Suppressor macrophage (primary cell): ENCODE measurements at places on chromosomes 3 and 15.

DNA sequence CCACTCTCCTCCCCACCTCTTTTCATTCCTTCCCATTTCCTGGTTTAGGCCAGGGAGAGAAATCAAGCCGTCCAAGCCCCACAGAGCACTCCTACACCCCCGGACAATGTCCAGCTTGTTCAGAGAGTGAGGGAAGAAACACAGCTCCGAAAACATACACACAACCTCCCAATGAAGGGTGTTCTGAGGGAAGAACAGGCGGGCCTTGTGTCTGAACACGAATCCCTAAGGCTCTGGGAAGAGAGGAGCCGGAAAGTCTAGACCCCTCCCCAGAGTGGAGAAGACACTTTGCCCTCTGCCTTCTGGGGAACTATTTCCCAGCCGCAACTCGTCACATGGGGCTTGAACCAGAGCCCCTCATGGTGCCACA is 30.5 kb downstream of the ACAN start:
- DNase-seq, result no peak

DNA sequence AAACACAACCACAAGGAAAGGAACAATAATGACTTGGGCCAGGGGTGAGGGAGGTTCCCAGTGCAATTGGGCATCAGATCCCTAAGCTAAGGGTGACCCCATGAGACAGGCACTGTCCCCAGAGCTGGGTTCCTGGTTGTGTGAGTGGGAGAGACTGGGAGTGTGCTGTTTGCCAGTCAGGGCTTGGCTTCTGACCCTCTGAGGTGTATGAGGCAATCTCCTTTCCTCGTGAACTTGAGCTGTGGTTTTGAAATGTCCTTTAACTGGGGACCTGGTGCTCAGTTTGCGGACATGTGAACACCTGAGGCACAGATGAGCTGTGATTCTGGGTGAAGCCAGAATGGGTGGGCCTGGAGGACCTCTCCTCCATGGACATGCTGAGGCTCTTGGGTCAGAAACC is 58.5 kb upstream of the PLXNA1 start:
- DNase-seq, result peak; percentile 84

GRCh38 chr15:48046813-48047438 is 73.9 kb upstream of the SLC24A5 start:
- DNase-seq, result no peak

- DNase-seq, result no peak
Measured at GRCh38 chr3:47433796-47434195, 41.9 kb downstream of the SCAP start.

GRCh38 chr15:92576597-92577200 is 78.9 kb downstream of the FAM174B start:
- DNase-seq, result no peak

DNA sequence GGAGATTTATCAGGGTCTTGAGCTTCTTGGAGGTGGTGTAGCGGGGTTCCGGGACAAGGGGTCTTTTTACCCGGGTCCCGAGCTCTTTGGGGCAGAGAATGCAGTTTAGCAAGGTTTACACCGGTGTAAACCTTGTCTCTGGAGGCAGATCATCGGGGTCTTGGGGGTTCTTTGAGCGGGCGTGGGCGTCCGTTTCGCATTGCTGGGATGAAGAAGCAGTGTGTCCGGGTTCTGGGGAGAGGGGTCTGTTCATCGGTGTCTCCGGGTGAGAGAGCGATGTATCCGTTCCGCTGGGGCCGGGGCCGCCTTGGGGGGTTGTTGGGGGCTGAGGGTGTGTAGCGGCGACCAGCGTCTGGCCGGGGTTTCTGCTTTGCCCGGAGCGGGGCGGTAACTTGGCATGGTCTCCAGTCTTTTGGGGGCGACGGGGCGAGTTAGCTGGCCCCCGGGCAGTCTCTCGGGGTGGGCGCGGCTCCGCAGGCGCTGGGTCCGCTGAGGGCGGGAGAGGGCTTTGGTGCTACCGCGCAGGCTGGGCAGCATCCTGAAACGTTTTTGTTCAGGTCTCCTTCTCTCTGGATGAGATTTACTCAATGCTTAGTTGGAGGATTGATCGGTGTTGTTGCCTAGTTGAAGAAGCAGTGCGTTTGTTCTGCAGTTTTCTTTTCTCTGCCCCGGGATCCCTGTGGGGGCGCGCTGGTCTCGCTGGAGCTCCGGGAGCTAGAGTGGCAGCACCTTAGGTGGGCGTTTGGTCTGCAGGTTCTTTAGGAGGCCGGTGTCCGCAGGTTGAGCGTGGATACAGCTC is 843 bp downstream of the GLCE start:
- peak; percentile 22 for DNase-seq

GRCh38 chr15:63396152-63396928 is 14.7 kb upstream of the CA12 start:
- DNase-seq, result no peak

DNA sequence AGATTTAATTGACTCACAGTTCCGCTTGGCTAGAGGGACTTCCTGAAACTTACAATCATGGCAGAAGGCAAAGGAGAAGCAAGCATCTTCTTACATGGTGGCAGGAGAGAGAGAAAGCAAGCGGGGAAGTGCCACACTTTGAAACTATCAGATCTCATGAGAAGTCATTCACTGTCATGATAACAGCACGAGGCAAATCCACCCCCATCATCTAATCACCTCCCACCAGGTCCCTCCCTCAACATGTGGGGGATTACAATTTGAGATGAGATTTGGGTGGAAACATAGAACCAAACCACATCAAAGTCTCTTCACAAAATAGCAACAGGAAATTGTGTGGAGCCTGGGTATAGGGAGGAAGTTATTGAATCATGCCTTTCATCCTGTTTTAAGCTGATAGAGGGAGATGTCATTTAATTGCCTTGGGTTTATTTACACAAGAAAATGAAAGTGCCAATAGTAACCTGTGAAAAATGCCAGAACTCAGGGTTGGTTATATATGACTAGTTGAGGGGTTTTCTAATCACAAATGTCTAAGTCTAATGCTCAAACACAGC is 624.8 kb upstream of the LMCD1 start:
- peak; percentile 15 for DNase-seq

GRCh38 chr3:58798312-58798711 is 131.7 kb upstream of the FAM3D start:
- peak; percentile 28 for DNase-seq

- peak; percentile 85 for DNase-seq
Measured at GRCh38 chr3:168096210-168096652, 507 bp upstream of the GOLIM4 start.

DNA sequence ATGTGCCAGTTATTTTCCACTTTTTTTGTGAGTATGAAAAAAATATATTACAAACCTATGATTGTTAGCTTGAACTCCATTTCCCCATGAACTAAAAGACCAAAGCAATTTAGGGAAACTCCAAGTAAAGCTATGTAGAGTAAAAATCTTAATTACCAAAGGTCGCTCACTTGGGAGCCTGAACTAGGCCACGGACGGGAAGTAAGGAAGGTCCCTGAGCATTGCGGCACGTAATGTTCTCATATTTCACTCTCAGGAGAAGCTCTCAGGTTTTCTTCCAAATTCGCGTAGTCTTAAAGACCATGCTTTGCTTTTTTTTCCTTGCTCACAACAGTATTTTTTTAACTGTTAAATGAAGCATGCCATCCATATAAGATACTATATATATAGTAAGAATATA is 215.3 kb upstream of the RARB start:
- DNase-seq, result no peak

GRCh38 chr3:42247576-42248027 is 18.4 kb downstream of the CCK start:
- peak; percentile 67 for DNase-seq

DNA sequence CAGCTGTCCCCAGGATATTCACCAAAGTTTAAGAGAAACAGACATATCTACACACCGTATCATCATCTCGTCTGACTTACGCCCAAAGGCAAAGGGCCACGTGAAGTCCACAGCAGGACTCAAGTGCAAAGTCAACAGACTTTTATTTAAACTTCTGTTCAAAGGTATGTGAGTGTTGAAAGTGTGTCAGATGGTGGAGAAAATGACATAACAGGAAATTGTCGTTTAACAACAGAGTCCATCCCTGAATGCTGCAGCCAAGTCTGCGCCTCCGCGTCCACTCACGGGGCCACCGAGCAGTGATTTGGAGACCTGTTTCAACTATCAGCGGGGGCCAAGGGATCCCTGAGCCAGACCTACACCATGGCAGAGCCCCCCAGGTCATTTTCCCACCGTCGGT is 165.6 kb downstream of the XXYLT1 start:
- DNase-seq, result no peak

- DNase-seq, result no peak
Measured at GRCh38 chr3:33441225-33441976, 1.2 kb upstream of the UBP1 start.

DNA sequence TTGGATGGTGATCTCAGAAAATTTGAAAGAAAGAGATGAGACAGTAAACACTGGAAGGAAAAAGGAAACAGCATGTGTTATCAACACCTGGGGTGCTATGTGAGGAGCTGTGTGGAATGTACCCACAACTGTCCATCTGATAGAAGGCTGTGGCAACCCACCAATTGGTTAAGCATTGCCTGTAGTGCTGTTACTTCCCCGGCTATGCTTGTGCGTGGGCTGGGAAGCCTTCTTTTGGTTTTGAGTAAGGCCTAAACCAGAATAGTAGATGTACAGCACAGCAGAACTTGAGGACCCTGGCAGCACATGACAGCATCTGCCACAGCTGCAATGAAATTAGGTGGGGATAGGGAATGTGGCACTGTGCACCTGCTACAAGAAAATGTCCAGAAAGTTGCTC is 184.5 kb downstream of the FHIT start:
- DNase-seq, result no peak

GRCh38 chr3:175857666-175858270 is 998.6 kb downstream of the NAALADL2 start:
- DNase-seq, result no peak

DNA sequence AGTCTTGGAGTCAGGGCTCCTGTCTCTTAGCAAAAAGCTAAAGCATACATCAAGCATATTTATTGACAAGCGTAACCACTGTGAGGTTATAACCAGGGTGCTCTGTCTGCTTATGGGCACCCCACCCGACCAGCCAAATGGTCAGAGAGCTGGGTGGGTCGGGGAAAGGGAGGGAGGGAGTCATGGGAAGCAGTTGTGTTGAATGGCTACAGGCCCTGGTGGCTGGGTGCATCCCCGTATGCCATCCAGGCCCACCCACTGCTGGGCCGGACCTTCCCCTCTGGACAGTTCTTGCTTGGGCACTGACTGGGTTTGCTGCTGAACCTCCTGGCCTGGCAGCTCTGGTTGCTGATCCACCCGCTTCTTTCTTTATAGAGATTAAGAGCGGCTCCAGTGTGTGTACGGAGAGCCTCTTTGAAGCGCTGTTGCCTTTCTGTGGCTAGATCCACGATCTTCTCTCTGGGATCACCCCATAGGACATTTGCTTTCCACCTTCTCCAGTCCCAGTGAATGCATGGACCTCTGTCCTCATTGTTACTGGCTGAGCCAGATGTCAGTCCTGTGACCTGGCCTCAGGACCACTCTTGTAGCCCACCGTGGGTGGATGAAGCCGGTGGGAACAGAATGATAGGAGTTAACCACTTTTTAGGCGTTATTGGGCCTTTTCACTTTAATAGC is 59.6 kb downstream of the SMAD3 start:
- DNase-seq, result no peak

DNA sequence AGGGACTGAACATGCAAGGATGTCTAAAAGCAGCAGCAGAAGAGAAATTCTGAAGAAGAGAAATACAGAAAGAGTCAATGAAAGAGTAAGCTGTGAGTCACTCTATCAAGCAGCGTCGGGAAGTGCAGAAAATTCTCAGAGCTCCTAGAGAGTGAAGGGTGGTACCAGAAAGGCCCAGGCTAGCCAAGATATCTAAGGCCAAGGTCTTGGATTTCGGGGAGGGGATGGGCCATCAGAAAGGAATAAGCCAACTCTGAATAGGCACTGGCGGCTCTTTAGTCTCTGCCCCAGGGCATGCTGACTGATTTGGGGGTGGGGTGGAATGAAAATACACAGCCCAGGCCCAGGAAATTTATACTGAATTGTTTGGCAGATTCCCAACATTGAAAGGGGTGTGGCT is 70.8 kb downstream of the GPR156 start:
- no peak for DNase-seq

- peak; percentile 5 for DNase-seq
Measured at GRCh38 chr15:56236197-56236596, 7.5 kb downstream of the RFX7 start.

GRCh38 chr3:29382845-29383244 is 102.0 kb downstream of the RBMS3 start:
- no peak for DNase-seq

DNA sequence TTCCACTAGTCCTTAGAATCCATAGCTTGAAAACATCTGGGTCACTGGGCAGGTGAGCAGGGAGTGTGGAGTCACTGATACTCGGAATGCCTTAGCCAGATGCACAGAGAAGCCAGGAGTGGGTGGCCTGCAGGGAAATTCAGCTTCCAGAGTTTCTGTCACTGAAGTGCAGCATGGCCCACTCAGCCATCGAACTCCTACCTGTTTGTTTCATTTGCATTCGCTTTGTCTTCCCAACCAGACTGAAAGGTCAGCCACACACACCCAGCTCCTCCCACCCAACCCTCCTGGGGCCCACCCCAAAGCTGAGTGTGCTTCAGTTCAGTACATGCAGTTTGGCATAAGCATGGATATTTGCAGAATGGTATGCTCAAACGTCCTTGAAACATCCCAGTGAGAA is 124.5 kb upstream of the ATP10A start:
- DNase-seq, result no peak

- no peak for DNase-seq
Measured at GRCh38 chr3:85760342-85760741, 801.6 kb downstream of the CADM2 start.

DNA sequence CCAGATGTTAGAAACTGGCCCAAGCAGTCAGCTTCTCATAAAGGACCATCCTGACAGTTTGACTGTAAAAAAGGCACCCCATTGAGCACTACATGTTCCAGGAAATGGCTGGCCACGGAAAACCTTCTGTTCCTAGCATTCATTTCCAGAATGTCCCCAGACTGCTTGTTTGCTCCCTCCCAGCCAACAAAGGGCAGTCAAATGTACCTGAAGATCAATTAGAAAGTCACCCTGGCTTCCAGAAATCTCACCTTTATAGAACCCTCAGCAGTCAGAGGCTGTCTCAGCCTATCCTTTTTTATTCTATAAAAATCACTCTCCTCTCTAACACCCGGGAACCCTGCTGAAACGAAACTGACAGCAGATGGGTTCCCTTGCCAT is 784 bp upstream of the SAMMSON start:
- no peak for DNase-seq

DNA sequence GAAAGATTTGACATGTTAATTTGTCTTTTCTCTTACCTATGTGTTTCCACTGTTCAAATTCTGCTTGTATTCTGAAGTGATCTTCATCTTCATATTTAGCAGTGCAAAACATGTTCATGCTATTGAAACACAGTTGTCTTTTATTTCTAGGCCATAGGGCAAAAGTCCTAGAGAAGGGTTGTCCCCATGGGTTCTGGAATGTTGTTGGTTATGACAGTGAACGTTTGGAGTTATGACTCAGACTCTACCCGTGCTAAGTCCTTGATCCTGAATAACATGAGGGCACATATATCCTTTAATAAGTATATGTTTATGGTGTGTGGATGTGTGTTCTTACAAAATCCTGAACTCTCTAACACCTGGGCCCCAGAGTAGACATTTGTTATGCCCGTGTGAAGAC is 23.0 kb upstream of the ARPP21 start:
- no peak for DNase-seq
